ENCODE measurements at places on chromosomes 1 and 21.

GRCh38 chr1:231021540-231022031 lies 18.5 kb downstream of the FAM89A start:
- DNase-seq: no peak

DNA sequence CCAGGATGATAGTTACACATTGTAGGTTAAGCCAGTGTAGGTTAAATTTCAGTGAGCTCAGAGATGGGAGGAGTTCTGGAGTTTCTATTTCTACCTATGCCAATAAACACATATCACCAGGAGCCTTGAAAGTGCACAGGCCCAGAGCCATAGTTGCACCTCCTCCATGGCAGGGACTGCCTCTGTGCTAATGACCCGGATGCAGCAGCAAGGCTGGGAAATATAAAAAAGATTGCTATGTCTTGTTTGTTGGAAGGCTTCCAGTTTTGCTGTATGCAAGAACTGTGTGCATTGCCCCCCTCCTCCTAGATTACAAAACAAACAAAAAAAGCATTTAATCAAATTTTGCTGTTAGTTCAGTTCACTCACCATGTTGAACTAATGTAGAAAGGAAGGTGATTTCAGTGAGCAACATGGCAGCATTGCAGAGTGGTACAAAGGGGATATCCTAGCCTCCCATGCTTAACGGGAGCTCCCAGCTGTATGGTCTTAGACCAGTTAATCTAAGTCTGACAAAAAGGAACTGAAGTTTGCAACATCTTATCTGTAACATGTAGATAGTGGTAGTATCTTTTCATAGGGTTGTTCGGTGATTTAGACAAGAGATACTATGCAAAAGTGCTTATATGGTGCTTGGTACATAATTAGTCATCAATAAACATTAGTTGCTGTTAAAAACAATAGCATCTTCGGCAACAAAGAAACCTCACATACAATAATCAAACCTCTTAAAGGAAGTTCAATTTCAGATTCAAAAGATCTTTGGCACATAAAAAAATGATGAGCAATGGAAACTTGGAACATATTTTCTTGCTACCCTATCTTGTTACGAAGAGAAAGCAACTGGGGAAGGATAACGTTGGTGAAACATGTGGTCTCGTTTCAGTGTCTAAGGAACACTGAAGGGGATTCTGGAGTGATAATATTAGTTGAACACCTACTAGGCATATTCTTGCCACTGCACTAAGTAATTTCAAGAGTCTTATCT lies 309.5 kb downstream of the ASTN1 start:
- no peak for DNase-seq

DNA sequence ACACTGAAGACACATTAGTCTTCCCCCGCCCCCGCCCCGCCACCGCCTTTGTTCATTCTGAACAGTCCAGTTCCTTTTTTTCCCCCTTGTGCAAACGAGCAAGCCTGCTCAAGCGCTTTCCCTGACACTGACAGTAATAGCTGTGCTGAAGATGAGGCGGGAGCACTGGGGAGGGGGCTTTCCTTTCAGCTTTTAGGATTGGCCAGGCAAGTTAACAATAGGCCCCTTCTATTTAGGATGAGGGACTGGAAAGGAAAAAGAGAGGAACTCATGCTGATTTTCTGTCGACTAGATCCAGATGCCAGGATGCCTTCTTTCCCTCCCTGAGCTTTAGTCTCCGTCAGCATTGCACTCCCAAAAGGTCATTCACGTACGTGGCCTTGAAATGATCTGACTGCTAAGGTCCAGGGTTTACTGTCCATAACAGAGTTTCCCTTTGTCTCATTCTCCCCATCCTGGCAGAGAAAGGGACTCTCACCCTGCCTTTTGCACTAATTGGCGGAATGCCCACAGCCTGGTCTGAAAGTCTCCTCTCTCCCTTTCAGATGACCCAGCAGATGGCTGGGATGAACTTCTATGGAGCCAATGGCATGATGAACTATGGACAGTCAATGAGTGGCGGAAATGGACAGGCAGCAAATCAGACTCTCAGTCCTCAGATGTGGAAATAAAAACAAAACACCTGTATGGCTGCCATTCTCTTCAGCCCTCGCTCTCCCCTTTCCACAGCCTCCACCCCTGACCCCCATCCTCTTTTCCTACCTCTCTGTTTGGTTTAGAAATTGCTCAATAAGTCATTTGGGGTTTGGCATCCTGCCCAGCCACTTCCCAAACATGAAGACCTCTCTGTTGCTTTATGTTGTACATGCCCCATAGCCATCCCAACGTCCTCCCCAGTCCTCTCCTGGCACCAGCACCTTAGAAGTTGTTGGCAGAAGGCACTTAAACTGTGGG lies 28.6 kb upstream of the ZFP69B start:
- no peak for DNase-seq

- no peak for DNase-seq
Measured at GRCh38 chr1:78715181-78715661, 65.6 kb downstream of the IFI44 start.

DNA sequence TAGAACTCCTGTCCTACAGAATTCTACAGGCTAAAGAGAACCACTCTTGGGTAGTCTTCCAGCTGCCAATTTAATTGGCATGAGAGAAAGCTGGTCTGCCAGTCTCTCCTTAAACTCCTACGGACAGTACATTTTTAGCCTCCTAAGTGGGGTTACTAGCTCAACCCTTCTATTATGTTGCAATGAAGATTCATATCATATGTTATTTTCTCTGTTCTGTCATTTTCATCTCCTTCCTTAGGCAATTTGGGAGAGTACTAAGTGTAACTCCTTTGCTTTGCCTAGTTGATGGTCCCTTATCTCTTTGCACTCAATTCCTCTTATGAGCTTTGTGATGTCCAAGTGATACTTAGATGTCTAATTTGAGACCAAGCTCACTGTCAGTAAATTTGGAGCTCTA lies 14.0 kb downstream of the GNAT2 start:
- no peak for DNase-seq

DNA sequence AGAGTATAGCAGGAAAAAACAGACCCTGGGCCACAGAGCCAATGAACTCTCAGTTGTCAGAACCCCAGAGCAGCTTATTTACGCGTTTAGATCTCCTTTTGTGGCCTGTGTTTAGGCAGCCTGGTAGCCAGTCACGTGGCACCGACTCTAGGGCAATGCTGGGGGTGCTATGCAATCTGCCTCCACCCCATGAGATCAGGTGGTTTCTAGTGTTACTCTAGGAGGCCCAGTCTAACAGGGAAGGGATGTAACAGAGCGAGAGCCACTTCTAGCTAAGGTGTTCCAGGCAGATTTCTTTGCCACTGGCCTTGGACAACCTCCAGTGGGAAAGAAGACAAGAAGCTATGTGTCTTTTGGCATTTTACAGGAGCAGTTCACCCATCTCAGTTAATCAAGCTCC lies 12.0 kb upstream of the A3GALT2 start:
- no peak for DNase-seq

- no peak for DNase-seq
Measured at GRCh38 chr1:209652873-209653401, 712 bp upstream of the LAMB3 start.

GRCh38 chr1:226041419-226041818 lies 21.1 kb upstream of the H3-3A start:
- no peak for DNase-seq

GRCh38 chr1:59391212-59392179 lies 94.6 kb downstream of the FGGY start:
- no peak for DNase-seq

- DNase-seq: no peak
Measured at GRCh38 chr1:187275346-187275745, 446.6 kb downstream of the PLA2G4A start.

DNA sequence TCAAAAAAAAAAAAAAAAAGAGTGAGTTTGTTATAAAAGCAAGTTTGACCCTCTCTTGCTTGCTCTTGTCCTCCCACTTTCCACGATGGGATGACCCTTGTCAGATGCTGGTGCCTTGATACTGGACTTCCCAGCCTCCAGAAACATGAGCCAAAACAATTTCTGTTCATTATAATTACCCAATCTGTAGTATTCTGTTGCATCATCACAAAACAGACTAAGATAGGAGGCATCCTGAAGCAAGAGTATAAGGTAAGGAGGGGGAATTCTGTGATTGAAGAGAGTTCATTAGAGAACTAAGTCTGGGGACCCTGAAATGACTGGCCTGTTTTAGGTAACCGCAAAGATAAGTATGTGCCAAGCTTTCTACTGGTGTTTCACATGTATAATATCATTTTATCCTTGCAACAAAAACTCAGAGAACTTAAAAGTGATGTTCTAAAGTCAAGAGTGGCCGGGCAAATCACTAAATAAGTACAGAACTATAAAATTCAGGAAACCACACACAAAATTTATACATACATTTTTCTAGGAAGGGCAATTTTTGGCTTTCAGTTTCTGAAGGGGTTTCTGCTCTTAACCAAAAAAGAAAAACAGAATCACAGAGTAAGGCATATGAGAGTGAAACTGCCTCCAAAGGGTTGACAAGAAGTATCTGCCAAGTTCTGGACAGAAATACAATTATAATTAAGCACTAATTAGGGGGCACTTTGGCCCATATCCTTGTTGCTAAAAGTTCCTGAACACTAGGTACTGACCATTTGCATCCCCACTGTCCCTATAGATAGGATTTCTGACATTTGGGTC lies 14.0 kb downstream of the DNALI1 start:
- DNase-seq: no peak

DNA sequence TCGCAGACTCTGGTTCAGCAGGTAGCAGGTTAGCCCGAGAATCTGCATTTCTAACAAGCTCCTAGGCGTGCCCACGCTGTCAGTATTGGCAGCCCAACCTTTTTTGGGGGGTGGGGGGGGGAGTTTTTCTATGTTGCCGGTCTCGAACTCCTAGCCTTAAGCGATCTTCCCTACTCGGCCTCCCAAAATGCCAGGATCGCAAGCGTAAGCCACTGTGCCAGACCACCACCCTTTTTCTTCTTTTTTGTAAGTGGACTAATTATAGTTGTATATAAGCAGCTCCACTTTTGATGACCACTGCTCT lies 480 bp upstream of the MIS18A start:
- no peak for DNase-seq

DNA sequence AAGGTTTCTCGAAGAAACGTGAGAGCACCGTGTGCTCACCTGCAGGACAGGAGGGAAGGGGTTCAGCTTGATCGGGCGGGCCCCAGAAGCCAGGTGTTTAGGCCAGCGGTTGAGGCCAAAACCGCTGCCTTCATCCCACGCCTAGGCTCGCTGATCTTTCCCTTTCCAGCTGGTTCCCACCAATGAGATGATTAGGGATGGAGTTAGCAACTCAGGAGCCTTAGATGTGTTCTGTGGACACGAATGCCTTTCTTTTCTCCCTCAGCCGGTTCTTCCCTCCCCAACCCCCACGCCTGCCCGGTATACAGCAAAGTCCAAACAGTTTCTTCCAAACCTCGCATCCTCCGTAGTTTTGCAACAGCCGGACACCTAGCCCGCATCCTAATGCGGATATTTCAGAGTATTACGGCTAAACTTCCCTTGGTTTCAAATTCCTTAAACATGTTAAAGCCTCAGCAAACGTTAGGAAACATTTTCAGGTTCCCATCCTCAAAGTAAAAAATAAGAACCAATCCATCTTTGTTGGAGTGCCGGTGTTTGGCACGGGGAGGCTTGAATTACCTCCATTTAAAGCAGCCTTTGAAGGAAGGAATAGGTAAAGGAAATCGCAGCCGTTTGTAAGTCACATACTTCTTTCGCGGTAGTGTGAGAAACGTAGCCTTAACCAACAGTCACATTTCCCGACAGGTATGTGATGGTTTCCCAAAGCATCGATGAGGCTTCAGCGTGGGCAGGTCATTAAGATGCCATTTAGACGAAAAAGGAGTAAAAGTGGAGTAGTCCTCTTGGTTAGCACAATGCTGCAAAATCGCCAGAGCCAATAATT lies 1.1 kb downstream of the LRRC8C start:
- DNase-seq: no peak

GRCh38 chr1:179888071-179888470 lies 6.0 kb downstream of the TOR1AIP1 start:
- no peak for DNase-seq

GRCh38 chr1:15410223-15410883 lies 665 bp downstream of the EFHD2 start:
- DNase-seq: no peak

DNA sequence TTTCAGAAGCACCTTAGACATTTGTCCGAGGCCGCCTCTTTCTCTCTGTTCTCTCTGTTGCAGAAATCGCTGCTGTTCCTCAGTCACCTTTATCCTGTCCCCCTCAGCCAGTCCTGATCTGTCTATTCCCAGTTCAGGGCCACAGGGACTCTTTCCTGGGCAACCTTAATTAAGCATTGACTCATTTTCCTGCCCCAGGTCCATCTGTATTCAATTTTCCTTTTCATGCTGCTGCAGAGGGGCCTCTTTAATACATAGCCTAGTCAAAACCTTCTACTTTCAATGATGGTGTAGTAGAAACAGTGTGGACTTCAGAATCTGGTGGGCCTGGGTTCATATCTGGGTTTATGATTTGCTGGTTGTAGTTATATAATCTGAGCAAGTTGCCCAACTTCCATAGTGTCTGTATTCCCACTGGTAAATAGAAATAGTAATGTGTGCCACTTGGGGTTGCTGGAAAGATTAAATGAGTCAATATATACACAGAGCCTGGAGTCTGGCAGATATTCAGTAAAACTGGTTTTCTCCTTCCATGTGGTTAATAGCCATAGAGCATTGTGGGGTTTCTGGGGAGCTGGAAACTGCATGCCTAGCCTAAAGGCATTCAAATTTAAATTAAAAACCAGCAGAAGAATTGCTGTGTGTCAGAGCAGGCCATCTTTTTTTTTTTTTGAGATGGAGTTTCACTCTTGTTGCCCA lies 4.5 kb downstream of the TRAF5 start:
- no peak for DNase-seq

GRCh38 chr21:41664881-41665765 lies 101.7 kb downstream of the RIPK4 start:
- no peak for DNase-seq

- DNase-seq: no peak
Measured at GRCh38 chr1:3064296-3064850, 4.6 kb upstream of the PRDM16 start.

DNA sequence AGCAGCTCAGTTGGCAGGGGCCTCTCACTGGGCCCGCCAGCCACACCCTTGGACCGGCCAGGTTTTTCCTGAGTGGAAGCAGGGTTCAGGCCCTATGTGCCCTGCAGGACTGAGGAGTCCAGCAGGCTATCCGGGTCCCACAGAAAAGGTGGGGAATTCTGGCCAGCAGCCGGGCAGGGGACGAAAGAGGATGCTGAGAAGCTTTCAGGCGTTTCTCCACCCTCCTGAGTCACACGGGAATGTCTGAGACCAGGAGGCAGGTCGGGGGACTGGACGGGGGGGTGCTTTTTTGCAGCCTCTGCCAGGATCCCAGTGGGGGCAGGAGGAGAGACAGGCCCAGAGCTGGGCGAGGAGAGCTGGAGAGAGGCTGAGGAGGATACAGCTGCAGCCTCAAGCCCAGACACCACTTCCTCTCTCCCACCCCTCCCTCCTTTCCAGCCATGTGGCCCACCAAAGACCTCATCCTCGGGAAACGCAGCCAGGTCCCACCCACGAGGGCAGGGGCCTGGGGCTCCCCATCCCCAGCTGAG lies 105.4 kb downstream of the SPSB1 start:
- no peak for DNase-seq

DNA sequence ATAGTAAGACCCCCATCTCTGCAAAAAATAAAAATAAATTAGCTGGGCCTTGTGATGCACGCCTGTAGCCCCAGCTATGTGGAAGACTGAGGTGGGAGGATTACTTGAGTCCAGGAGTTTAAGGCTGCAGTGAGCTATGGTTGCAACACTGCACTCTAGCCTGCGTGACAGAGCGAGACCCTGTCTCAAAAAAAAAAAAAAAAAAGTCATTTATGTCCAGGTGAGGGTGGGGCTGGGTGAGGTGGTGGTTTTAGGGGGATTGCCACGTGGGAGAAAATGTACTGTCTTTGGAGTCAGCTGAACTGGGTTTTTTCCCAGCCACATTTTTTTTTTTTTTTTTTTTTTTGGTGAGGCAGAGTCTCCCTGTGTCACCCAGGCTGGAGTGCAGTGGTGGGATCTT lies 6.7 kb downstream of the PIK3CD start:
- no peak for DNase-seq

Data from stimulated activated CD8-positive, alpha-beta memory T cell treated with anti-CD3 and anti-CD28 coated beads, Interleukin-4, amount 100 ng/mL, for 1 hour (primary cell).